ENCODE measurements at places on chromosomes 6 and 20.

- no peak for DNase-seq
Measured at GRCh38 chr6:131778169-131778568, 29.7 kb upstream of the ENPP1 start.

- peak; percentile 75 for DNase-seq
Measured at GRCh38 chr6:170291271-170292110, 613 bp upstream of the DLL1 start.

GRCh38 chr6:161108916-161109315, 117.3 kb downstream of the MAP3K4 start:
- DNase-seq, result no peak

DNA sequence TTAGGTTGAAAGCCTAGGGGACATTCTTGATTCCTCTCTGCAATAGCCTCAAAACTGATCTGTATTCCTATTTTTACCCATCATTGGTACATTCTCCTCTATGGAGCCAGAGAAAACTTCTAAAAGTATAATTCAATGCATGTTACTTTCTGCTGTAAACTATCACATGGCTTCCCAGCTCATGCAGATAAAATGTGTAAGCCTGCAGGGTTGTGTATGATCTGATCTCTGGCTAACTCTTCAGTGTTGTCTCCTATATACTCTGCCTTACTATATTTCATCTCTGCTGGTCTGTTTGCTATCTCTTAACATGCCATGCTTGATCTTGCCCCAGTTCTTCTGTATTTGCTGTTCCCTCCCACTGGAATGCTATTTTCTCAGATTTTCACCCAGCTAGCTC, 323.3 kb upstream of the RSPO3 start:
- no peak for DNase-seq

DNA sequence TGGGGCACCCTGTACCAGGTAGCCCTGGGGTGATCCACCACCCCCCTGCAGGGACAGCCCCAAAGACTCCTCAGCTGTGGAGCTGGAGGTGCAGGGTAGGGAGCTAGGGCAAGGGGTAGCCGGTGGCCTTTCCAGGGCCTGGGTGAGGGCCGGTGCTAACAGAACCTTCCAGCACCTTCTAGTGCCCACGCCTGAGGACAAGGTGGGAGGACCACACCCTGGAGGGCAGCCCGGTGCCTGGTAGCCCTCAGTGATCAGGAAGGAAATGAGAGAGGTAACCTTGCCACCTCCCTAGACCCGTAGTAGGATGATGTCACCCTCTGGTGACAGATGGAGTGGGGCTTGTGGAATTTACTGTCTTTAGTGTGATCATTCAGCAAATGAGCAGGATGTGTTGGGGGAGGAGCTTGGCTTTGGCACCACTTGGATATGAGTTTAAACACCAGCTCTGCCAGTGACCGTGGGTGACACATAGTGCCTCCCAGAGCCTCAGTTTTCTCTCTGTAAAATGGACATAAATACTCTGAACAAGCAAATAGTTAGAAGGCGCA, 187.7 kb downstream of the NFATC2 start:
- DNase-seq, result no peak

GRCh38 chr20:24420567-24420966, 48.9 kb upstream of the SYNDIG1 start:
- no peak for DNase-seq

DNA sequence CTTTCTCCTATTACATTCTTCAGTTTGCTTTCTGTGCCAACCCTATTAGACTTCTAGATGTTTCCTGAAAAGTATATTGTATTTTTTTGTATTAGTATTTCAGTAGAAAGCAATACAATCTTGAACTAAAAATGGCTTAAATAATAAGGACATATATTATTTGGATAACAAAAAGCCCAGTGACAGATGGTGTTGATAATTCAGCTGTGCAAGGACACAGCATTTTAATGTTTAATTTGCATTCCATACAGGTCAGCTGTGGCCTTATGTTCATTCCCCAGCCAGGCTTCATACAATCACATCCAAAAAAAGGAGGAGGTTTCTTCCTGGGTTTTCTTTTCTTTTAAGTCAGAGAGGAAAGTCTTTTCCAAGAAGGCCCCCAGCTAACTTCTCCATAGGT, 236.9 kb downstream of the CD109 start:
- no peak for DNase-seq

- DNase-seq, result no peak
Measured at GRCh38 chr6:63509652-63510352, 62.5 kb upstream of the LOC128125822 start.

- DNase-seq, result no peak
Measured at GRCh38 chr6:2900221-2900807, 2.8 kb downstream of the SERPINB9 start.

DNA sequence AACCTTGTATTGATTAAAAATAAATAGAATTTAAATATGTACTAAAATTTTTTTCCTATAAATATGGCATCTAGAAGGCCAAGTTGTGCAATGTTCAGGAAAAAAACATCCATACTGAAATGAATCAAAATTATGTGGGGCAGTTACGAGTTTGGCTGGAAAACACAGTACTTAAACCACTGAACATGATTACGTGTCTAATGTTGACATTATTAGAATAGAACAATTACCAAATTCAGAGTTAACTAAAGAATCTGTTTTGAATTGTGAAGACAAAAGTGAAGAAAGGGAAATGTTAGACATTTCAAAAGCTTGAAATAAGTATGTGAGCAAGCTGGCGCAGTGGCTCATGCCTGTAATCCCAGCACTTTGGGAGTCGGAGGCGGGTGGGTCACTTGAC, 57.2 kb downstream of the KLHL31 start:
- DNase-seq, result no peak

DNA sequence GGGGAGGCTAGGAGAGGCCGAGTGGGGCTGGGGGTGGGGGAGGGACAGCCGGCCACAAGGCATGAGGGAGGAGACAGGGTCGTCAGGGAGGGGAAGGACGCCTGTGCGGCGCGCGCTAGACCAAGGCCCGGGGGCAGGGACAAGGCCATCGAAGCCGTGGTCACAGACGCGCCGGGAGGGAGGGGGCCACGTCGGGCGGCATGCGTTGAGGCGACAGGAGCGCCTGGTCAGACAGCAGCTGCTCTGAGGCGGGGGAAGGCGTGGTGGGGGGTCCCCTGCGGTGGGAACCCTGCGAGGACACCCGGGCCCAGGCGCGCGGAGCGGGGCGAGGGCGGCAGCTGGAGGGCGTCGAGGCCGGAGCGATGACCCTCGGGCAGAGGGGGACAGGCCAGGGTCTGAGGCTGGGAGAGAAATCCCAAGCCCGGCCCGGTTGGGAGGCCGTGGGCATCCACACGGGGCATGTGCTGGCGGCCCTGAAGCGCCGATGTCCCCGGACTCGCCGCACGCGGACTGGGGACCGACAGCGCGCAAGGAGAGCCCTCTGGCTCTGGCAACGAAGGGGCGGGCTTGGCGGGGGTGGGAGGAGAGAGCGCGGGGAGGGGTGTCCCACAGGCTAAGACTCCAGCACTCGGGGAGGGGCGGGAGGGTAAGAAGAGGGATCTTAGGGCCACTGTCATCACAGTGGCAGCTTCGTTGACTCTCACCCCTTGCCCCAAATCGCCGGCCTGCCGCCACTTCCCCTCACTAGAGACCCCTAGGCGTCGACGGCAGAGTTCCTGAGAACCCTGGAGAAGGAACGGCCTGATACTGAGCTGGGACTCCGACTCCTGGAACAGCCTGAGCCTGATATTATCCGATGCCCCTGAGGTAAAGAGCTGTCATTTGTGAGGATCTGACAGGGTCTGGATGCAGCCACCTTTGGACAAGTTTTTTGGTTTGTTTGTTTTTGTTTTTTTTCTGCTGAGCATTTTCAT, 5.0 kb downstream of the TMEM239 start:
- DNase-seq, result no peak

GRCh38 chr20:4112481-4113421, 97.4 kb upstream of the RNF24 start:
- DNase-seq, result peak; percentile 80

GRCh38 chr6:7833751-7834070, 76.9 kb downstream of the TXNDC5 start:
- DNase-seq, result no peak

- no peak for DNase-seq
Measured at GRCh38 chr6:7765575-7766325, 39.9 kb downstream of the BMP6 start.

GRCh38 chr6:70059039-70059719, 192.8 kb downstream of the COL19A1 start:
- DNase-seq, result no peak

DNA sequence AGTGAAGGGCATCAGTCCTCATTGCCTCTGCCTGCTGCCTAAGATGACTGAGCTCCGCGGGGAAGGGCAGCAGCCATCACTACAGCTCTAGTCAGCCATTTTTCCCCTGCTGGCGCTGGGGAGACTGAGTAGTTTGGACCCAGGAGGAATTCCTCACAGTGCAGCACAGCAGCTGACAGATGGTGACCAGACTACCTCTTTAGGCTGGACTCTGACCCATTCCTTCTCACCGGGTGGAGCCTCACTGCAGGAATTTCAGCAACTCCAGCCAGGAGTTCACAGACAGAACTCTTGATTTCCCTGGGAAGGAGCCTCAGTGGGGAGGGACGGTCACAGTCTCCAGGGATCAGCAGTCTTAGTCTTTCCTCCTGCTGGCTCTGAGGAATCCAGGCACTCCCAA, 492.0 kb upstream of the MMS22L start:
- DNase-seq, result no peak

DNA sequence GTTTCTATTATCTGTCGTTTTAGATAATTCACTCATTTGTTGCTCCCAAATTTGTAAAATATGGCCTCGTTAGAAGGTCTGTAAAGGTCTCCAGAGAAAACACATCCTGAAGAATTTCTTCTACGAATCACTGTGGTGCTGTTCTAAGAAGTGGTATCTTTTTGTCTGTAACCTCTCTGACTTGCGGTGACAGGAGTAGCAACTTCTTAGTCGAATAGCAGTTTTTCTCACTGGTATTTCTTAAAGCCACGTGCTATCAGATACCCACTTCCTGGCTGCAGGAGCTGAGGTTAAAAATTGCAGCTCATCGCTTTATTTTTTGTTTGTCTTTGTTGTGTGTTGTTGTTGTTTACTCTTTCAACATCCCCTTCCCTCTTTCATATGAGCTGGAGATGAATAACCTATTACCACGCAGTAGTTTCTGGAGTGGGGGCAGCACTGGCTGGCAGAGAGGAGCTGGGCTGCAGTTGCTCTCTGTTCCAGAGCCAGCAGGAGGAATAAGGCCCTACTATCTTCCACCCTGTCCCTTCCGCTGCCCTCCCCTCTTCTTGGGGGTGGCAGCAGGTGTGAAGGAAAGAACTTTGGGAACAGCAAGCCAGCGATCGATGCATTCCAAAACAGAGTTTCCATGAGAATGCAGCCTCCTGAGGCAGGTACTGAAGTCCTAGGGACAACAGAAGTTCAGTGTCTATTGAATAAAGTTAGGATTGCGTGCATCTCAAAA, 64.7 kb downstream of the C6orf118 start:
- no peak for DNase-seq

DNA sequence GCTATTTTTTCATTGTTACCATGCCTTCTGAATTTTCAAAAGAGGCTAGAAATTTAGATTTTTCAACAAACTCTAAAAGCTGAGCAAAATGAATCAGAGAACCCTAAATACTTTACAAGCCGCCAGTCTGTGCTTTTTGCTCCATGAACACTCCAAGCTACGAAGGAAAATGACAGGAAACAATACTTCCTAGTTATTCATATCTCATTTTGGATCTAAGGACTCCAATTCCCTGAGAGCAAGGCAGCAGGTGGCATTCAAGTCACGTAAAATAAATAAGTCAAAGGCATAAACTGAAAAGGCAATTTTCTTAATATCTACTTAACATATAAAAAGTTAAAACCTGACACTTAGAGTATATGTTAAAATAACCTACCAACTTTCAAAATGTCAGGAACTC, 50.6 kb downstream of the PDSS2 start:
- no peak for DNase-seq

DNA sequence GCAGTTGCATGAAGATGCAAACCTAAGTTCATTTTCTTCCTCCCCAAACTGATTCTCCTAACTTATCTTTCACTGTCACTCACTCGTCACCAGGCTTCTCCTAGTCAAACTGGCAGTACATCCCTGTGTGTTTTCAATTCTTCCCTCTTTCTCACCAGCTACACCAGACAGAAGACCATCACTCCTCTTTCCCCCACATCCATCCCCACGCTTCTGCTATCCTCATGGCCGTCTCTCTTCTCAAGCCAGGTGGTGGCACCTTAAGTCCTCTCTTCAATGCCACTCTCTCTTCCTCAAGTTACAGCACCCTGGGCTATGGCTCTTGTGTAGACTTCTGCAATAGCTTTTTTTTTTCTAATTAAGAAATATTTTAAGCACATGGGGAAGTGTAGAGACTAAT, 14.4 kb upstream of the TREM2 start:
- no peak for DNase-seq

DNA sequence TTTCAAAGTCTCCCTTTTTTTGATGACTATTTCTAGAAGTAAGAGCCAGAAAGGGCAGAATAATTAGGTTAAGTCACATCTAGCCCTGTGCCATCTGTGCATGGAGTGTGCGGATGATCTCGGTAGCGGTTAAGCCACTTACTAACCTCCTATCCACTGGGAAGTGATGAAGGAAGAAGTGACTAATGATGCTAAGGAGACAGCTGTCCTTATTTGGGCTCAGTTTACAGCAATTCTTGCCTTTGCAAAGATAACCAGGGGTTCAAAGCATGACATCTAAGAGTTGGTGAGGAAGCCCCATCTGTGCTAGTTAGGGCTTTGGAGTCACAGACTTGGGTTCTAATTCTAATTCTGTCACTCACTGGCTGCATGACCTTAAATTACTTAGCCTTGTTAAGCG, 62.4 kb upstream of the RREB1 start:
- DNase-seq, result no peak

DNA sequence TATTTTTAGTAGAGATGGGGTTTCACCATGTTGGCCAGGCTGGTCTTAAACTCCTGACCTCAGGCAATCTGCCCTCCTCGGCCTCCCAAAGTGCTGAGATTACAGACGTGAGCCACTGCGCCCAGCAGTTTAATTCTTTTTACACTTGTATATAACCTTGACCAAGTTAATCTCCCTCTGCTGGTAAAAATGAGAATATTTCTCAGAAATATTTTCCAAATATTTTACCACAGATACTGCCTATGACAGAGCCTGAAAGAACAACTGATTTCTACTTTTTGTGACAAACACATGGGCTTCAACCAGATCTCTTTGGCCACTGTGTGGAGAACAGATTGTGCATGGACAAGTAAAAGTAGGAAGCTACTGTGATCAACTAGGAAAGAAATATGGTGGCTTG, 21.2 kb upstream of the NHSL1 start:
- DNase-seq, result no peak

- no peak for DNase-seq
Measured at GRCh38 chr20:41784209-41784958, 166.2 kb upstream of the CHD6 start.

DNA sequence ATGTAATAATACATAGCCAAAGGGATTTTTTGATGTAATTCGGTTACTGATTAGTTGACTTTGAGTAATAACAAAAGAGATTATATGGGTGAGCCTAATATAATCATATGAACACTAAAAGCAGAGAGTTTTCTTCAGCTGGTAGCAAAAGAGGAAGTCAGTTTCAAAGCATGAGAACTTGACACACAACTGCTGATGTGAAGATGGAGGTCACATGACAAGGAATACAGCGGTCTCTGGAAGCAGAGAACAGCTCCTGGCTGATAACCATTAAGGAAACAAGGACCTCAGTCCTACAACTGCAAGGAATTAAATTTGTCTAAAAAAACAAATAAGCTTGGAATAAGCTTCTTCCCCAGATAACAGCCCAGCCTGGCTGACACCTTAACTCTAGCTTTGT, 154.5 kb upstream of the PRND start:
- no peak for DNase-seq

GRCh38 chr20:35515949-35516645, 13.4 kb downstream of the C20orf173 start:
- DNase-seq, result no peak

All from substantia nigra (tissue), 51 donors.